Thoracic aorta (tissue), 2 donors: ENCODE measurements at places on chromosomes 1 and 21. TPM values are rescaled to one million over a fixed set of nuclear protein-coding genes. Genes with fewer than 3 reads are reported as not detected.

- no peaks in the 10 kb centered on the region for H3K27me3 ChIP-seq
- H3K4me3 ChIP-seq: no peak overlapping the region
- no peaks in the 10 kb centered on the region for H3K36me3 ChIP-seq
- H3K4me1 ChIP-seq: no peaks in the 10 kb centered on the region
- no peak overlapping the region for H3K27ac ChIP-seq
Observed at GRCh38 chr1:206082831-206083695, 30.1 kb downstream of the RHEX start.

DNA sequence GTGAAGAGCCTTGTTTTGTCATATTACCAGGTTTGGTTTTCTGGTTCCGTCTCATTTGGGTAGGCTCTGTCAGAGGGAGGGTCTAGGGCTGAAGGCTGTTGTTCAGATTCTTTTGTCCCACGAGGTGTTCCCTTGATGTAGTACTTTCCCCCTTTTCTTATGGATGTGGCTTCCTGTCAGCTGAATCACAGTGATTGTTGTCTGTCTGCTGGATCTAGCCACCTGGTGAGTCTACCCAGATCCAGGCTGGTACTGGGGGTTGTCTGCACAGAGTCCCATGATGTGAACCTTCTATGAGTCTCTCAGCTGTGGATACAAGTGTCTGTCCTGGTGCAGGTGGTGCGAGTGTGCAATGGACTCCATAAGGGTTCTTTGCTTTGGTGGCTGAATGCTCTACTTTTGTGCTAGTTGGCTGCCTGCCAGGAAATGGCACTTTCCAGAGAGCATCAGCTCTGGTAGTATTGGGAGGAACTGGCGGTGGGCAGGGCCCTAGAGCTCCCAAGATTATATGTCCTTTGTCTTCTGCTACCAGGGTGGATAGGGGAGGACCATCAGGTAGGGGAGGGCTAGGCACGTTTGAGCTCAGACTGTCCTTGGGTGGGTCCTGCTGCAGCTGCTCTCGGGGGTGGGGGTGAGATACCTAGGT lies 246.0 kb downstream of the RYR2 start:
- no peak overlapping the region for H3K4me3 ChIP-seq
- H3K4me1 ChIP-seq: no peaks in the 10 kb centered on the region
- DNase-seq: no peak
- no peaks in the 10 kb centered on the region for H3K27me3 ChIP-seq
- no peak overlapping the region for H3K27ac ChIP-seq

DNA sequence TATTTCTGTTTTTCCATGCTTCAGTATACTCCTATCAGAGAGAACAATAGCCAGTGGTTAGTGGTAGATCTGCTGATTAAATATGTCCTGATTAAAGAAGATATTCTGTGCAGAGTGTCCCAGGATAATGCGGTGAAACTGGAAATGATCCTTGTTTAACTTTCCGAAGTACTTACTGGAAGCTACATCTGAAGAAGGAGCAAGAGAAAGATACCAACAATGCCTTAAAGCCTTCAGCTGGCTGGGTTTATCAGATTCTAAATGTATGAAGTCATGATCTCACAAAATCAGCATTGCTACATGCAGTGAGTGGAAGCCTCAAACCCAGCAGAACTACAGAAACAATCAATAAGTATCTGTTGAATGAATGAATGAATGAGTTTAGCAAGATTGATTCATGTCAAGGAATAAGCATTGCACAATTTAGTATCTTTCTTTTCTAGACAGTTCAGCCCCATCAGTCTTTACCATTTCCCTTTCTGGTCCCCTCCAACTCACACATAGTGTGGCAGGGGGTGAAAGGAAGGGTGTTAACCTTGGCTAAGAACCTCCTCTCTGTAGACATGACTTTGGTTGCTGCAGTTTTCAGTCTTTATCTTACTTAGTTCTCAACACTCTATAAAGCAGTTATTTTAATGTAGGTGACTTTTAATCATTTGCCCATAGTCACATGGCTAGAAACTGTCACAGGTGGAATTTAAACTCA lies 24.7 kb upstream of the DNASE2B start:
- H3K4me1 ChIP-seq: peaks cover 41% of the 10 kb centered on the region
- H3K27ac ChIP-seq: no peak overlapping the region
- no peak for DNase-seq
- H3K27me3 ChIP-seq: no peaks in the 10 kb centered on the region

- H3K4me1 ChIP-seq: no peaks in the 10 kb centered on the region
- no peaks in the 10 kb centered on the region for H3K36me3 ChIP-seq
- H3K27ac ChIP-seq: no peak overlapping the region
- no peak overlapping the region for H3K4me3 ChIP-seq
- no peaks in the 10 kb centered on the region for H3K27me3 ChIP-seq
Observed at GRCh38 chr1:109516872-109517271, 7.3 kb upstream of the AMIGO1 start.

The ATP6V1G3 gene
- total RNA-seq: not detected

The KCNQ4 gene
- total RNA-seq: 11.5 TPM
